ENCODE measurements at places on chromosomes 7 and 10.

DNA sequence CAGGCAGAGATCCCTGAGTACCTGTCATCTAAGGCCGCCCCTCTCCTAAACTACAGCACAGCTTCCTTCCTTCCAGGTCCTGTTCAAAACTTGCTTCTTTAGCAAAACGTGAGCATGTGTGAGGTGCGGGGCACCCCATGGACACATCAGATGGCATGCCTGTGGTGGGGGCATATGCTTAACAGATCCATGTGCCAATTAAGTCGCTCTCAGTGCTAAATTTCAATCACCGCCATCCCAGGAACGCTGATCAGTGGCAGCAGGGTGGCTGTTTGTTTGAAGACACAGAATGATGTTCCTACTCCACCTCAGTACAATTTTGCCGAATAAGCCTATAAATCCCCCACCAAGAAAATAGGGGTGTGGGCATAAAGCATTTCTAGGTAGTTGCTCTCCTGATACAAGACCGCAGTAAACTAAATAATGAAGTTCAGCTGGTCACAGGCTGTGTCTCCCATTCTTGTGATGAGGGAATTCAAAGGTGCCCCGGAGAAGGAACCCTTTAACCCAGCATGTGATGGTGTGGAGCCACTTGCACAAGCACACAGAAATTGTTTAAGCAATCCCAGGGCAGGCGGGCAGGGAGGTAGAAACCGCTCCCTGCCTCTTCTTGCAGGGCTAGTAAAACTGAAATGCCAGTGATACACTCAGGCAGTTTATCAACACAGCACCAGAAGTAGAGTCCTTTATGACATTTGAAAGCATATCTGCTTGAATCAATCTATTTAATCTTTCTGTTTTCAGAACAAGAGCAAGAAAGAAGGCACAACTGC, 205.7 kb downstream of the SORCS1 start:
- no peak for DNase-seq

GRCh38 chr7:78185149-78185745, 386.7 kb downstream of the PHTF2 start:
- no peak for DNase-seq

GRCh38 chr10:44865289-44865671, 45.9 kb upstream of the TMEM72 start:
- DNase-seq, result no peak

DNA sequence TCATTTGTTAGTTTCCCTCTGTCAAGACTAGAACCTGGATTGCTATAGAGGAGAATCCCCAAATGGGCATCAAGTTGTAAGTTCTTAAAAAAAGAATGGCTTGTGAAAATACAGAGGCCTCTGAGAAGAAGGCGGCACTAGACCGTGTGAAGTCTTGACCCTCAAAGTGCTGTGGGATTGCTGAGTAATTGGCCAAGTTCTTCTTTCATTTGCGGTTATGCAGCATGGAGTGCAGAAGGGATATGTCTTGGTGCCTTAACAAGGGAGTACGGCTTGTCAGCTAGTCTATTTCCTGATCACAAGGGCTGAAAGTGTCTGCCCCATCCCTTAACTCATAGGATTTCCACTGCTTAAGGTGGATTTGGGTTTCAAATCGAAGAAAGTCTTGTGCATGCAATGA, 81.2 kb downstream of the MKX start:
- no peak for DNase-seq

DNA sequence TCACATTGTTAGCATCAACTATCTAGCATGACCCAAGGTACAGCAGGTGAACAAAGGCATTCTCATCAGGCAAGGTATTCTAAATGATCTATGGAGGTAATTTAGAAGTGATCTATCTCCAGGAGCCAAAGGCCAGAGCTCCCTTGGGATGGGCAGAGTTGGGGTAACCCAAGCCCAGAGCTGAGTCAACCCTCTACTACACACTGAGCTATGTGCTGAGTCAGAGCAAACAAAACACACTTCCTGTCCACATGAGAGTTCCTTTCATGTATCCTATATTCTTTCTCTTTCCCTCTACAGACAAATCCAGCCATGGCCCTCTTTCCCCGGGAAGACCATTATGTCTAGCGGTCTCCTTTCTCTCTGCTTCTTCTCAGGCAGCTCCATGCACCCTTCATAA, 68.2 kb upstream of the AGK start:
- DNase-seq, result no peak

DNA sequence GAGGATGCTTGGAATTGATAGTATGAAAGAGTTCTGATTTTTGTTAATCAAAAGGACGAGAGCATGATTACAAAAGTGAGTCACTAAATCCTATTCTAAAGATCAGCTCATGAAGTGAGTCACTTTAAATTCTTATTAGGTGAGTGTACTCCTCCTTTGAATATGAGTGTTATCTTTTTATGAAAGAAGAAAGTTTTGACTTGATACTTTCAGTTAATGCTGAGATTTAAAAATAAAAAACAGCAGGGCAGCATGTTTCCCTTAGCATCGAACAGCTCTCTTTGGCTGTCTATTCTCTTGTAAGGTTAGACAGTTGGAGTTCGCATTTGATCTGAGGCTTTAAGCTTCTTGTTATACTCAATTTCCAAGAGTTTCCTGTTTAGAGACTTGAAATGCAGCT, 222.0 kb downstream of the TWIST1 start:
- no peak for DNase-seq

DNA sequence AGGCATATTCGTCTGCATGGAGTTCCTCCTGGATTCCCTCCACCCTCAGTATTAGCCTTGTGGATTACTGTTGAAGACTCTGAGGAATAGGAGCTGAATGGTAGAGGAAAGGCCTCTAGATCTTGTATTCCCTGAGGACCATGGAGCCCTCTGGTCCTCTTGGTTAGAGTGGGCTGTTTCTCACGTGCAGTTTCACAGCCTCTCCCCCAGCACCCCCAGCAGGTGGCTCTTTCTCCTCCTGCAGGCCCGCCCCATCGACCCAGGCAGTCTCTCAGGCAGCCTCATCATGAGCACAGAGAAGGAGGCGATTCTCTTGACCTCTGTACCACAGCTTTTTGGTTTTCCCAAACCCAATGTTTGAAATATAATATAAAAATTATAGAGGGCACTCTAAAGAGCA, 102.0 kb downstream of the WNT2 start:
- no peak for DNase-seq

DNA sequence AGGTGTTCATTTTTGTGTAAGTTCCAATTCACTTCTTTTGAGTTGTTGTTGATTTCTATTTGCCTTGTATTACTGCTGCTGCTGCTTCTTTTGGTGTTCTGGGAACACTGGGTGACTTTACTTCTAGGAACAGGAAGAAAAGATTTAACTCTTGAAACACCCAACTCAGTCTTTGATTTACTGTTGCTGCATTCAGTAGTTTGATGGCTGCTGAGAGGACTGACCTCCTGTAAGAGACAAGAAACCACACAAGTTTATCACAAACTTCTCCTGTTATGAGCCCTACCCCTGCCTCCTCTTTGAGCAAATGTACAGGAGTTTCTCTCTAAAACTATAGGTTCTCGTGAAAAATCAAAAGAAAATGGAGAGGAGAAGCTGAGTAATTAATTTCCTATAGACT, 161.7 kb downstream of the CTTNBP2 start:
- no peak for DNase-seq

DNA sequence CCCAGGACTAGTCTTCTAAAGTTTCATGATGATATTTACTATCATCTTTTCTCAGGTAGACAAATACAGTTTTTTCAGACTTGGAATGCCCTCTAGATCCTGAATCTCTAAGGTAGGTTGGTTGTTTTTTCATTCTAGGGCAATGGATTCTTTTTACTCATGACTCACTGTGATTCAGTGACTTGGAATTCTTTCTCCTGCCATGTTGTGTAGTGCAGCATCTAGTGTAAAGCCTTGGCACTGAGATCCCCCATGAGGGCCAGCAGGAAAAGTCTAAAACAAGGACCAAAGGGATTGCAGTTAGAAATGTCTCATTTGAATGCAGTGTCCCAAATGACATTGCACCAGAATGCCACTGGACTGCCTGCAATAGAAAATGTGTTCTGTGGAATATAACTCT, 430.4 kb downstream of the NEBL start:
- DNase-seq, result no peak

DNA sequence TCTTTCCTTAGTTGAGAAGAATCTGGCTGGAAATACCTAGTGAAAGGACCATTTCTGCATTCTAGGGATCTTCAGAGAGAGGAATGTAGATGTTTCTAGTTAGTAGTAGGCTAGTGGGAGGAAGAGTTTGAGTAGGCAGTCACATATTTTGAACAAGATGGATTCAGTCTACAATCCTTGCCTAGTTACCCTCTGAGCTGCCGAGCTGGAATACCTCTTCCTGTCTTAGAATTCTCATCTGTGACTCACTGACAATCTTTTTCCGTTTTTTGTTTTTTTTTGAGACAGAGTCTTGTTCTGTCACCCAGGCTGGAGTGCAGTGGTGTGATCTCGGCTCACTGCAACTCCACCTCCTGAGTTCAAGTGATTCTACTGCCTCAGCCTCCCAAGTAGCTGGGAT, 30.7 kb upstream of the PLPP4 start:
- no peak for DNase-seq

DNA sequence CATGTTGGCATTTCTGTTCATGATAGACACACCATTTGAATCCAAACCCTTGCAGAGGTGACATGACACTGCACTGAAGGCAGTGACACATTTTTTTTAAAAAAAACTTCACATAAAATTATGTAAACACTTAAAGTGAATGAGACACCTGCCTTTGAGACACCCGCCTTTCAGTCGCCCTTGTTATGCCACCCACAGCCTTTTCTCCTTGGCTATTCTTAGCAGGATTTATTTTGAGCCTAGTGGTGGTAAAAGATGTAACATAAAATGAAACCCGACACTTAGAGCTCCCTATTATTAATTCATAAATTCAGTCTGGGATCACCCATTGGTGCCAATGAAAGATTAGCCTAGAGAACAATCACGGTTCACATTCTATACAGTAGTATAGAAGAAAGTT, 161.3 kb downstream of the DYNC1I1 start:
- DNase-seq, result no peak

- DNase-seq, result peak; percentile 56
Observed at GRCh38 chr10:13712837-13713581, 126.2 kb downstream of the PRPF18 start.

- DNase-seq, result no peak
Observed at GRCh38 chr7:22990588-22990949, 23.4 kb downstream of the HYCC1 start.

GRCh38 chr10:71133710-71134686, 78.4 kb upstream of the UNC5B start:
- no peak for DNase-seq

DNA sequence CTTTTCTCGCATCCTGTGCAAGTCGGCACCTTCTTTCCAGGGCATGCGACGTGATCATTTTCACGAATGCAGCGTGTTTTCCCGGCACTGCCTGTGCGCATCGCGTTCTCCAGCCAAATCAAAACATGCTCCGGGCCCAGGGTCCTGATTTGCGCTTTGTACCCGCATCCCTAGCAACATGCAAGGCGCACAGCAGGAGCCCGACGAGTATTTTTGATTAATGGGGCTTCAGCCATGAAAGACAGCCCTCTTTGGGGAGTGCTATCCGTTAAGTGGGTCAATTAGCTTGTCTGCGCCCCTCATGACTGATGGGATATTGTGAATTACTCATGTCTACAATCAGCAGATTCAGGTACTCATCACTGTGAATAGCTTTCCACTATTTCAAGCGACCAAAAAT, 243.3 kb upstream of the RNF32 start:
- no peak for DNase-seq

DNA sequence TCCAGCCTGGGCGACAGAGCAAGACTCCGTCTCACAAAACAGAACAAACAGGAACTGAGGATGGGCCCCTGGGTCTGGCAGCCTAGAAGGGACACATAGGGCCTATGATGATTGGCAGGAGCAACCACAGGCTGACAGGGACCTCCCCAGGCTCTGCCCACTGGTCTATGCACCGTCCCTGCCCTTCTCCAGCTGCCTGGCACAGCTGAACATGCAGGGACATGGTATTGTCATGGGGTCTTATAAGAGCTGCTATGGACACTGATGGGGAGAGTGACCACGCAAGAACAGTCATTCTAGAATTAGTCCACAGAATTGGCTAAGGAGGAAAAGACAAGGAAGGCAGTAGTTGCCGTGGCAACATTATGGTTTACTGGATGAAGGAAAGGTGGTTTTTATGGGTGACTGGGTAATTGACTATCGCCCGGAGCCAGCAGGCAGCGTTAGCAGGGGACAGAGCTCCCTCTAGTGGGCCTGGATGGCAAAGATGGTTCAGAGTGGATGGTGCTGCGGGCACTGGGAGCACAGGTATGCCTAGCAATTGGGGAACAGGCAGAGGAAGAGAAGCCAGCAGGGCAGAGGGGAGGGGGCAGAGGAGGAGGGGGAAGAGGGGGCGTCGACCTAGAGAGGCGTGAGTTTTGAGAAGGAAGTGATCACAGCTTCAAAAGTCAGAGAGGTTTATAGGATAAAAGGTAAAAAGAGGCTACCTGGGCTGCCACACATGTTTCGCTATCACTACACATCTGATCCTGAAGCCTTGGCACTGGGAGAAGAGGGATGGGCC, 7.8 kb upstream of the TRIM56 start:
- DNase-seq, result peak; percentile 79

DNA sequence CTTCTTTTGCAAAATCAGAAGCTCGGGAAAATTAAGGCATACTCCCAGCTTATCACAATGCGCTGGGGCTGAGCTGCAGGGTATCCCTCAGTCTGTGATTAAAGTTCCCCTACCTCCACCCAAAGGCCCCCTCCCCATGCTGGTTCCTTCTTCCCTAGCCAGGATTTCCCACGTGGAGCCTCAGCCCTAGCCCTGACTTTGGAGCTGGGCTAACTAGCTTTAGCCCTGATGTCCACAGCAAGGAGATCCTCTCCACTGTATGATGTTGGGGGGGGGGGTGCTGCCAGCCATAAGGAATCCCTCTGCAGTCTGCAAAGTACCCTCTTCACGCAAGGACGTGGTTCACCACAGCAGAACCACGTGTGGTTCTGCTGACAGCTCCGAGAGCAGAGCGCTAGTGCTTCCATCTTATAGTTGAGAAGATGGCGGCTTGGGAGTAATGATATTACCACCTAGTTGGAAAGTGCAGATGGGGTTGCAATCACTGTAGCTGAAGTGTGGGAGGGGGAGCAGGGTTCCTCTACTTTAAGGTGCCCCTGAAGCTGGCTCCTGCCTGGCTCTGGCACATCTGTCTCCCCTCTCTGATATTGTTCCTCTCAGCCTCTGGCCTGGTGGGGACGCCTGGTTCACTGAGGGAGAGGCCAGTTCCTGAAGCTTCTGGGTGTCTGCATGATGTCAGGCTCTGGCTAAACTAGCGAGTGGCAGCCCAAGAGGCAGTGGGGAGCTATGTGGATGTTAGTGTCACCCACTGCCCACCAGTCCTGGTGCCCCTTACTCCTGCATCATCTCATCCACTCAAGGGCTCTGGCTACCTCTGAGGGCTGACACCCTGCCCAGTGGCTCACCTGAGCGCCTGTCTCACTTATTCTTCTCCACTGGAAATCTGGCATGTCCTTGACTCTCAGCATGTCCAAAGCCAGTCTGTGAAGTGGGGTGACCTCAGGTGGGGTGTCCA, 270.7 kb downstream of the RPS24 start:
- no peak for DNase-seq

DNA sequence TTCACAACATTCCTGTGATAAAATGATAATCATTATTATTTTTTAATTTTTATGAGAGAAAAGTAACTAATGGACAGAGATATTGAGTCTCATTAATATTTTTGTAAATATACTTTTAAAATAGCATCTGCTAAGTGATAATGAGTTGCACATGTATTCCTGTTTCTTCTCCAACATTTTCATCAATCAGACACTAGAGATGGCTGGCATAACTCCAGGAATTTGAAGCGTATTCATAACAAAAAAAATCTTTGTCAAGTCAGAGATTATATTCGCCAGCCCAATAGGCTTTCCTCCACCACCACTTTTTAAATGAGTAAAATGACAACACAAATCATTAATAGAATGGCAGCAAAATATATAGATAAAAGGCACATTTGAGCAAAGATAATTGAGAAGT, 524.0 kb upstream of the KCND2 start:
- DNase-seq, result no peak
